Activated naive CD4-positive, alpha-beta T cell treated with anti-CD3 and anti-CD28 coated beads for 36 hours (primary cell): ENCODE measurements at places on chromosomes 6 and 20. TPM values are rescaled to one million over a fixed set of nuclear protein-coding genes. Genes with fewer than 3 reads are reported as not detected.

The PTCRA gene
- not detected for total RNA-seq

- H3K36me3 ChIP-seq = peaks cover 3% of the 10 kb centered on the region
- peak overlapping the region; percentile 61 for H3K27ac ChIP-seq
- DNase-seq = no peak
Measured at GRCh38 chr20:63284544-63284949, 8.4 kb upstream of the COL20A1 start.

GRCh38 chr6:153790048-153790447 is 249.0 kb upstream of the OPRM1 start:
- no peaks in the 10 kb centered on the region for H3K4me1 ChIP-seq
- no peak for DNase-seq
- no peak overlapping the region for H3K4me3 ChIP-seq
- peaks cover 6% of the 10 kb centered on the region for H3K27me3 ChIP-seq
- no peak overlapping the region for H3K27ac ChIP-seq

GRCh38 chr6:26223228-26223627 is 136.0 kb downstream of the HFE start:
- H3K27me3 ChIP-seq = no peaks in the 10 kb centered on the region
- no peaks in the 10 kb centered on the region for H3K36me3 ChIP-seq
- no peak for DNase-seq
- peaks cover 6% of the 10 kb centered on the region for H3K4me1 ChIP-seq

GRCh38 chr6:162177746-162178145 is 549.8 kb downstream of the PRKN start:
- H3K27ac ChIP-seq = no peak overlapping the region
- no peaks in the 10 kb centered on the region for H3K36me3 ChIP-seq
- no peak overlapping the region for H3K4me3 ChIP-seq

GRCh38 chr6:33944686-33945411 is 141.0 kb upstream of the MLN start:
- H3K4me1 ChIP-seq = no peaks in the 10 kb centered on the region
- H3K27me3 ChIP-seq = no peaks in the 10 kb centered on the region
- no peaks in the 10 kb centered on the region for H3K36me3 ChIP-seq
- H3K4me3 ChIP-seq = no peak overlapping the region
- DNase-seq = no peak
